ENCODE measurements at places on chromosomes 4 and X.

GRCh38 chrX:10217198-10217597, 60.4 kb downstream of the CLCN4 start:
- DNase-seq: no peak

GRCh38 chr4:119138046-119138445, 2.4 kb downstream of the MYOZ2 start:
- DNase-seq: no peak

- DNase-seq: no peak
Observed at GRCh38 chrX:67604979-67605703, 61.3 kb downstream of the AR start.

DNA sequence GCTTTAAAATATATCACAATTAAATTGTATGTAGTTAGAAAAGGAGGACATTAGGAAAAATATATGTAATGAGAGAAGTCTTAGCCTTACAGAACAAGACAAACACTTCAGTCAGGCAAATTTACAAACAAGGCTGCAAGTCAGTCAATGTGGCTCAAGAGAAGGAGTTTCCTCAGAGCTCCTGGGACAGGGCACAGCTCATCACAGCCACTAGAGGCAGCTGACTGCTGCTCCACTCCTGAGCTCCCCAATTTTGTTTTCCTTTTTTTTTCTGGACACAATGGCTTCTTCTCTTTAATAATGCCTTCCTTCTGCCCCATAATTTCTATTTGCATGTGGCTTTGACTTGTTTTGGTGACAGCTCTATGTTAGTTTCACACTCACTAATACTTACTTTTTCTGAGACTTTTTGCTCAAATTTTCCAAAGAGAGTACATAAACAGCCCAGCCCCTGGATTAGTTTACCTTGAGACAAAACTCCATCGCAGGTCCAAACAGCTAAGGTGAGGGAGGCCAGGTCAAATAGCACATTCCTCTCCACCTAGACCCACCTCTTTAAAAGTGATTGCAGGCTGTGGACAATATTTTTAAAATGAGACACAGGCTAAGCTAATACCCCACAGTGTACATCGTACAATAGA, 850.4 kb upstream of the FRG1 start:
- no peak for DNase-seq

- DNase-seq: no peak
Observed at GRCh38 chr4:1489639-1489995, 83.4 kb upstream of the NKX1-1 start.

DNA sequence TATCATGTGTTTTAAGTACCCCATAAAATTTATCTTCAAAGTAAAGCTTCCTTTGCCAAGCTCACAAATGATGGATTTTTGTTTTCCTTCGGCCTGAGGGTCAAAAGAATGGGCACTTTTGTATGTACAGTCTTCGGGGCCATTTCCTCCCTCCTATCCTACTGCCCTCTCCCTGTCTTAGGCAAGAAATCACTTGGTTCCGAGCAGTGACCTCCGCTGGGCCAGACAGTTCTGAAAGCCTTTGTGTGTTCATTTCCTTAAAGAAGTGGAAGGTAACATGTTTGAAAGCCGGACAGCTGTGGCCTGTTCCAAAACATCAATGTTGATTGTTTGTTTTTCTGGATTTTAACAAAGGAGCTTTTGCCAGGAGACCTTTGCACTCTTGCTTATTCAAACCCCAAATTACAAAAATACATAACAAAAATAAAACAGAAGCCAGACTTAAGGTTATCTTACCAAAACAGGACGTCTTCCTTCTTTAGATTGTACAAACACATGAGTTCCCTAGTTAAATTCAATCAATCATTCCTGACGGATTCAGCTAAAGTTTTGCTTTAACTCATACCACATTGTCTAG, 110.6 kb upstream of the LIMCH1 start:
- DNase-seq: no peak

DNA sequence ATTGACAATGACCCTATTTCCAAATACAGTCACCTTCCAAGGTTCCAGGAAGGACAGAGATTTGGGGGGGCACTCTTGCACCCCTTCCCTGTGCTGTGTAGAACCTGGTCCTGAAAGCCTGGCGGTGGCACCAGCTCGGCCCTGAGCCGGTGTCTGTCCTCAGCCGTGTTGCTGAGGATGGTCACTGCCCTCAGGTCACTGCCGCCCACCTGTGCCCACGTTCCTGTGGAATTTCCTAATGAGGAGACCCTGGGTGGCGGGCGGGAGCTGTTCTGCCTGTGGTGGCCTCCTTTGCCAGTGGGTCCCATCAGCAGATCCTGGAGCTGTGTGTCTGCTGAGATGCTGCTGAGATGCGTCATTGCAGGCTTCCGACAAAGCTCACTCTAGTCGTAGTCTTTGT, 32.9 kb downstream of the NELFA start:
- no peak for DNase-seq

DNA sequence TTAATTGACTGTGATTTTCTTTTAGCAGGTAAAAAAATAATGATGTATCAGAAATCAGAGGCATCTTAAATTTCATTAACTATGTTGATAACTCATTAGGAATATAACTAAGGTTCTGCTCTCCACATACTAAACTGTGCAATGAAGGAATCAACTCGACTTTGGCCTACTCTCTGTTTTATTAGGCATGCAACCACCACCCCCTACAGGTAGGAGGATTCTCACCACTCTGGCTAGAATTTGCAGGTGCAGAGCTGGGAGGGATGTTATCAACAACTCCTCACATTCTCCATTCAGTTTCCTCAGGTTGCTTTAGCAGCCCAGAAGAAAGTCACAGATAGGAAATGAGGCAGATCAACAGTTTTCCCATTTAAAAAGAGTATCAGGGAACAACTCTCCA, 160.1 kb downstream of the COX18 start:
- no peak for DNase-seq
